Colonic mucosa (tissue), 4 donors: ENCODE measurements at places on chromosomes 11 and 22. TPM values are rescaled to one million over a fixed set of nuclear protein-coding genes. Genes with fewer than 3 reads are reported as not detected.
A peak's percentile ranks its signal among the peaks of the same experiment; 100 is the strongest.

- peak; percentile 32 for DNase-seq
Measured at GRCh38 chr11:107916671-107917241, 11.5 kb upstream of the RAB39A start.

DNA sequence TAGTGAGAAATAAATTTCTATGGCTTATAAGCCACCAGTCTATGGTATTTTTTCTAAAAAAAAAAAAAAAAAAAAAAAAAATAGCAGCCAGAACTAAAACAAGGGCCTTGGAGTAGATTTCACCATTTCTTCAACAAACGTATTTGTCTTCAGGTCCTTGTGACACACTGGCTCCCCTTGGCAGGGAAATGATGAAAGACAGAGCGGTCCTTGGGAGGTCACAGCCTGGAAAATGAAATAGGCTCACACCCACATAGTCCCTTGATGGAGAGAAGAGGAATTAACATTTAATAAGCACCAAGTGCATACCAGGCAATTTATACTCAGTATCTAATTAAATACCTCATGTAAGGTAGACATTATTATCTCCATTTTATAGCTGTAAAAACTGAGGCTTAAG is 25.7 kb upstream of the ACER3 start:
- DNase-seq: peak; percentile 16

GRCh38 chr11:34531663-34532062 is 18.1 kb upstream of the ELF5 start:
- DNase-seq: no peak

DNA sequence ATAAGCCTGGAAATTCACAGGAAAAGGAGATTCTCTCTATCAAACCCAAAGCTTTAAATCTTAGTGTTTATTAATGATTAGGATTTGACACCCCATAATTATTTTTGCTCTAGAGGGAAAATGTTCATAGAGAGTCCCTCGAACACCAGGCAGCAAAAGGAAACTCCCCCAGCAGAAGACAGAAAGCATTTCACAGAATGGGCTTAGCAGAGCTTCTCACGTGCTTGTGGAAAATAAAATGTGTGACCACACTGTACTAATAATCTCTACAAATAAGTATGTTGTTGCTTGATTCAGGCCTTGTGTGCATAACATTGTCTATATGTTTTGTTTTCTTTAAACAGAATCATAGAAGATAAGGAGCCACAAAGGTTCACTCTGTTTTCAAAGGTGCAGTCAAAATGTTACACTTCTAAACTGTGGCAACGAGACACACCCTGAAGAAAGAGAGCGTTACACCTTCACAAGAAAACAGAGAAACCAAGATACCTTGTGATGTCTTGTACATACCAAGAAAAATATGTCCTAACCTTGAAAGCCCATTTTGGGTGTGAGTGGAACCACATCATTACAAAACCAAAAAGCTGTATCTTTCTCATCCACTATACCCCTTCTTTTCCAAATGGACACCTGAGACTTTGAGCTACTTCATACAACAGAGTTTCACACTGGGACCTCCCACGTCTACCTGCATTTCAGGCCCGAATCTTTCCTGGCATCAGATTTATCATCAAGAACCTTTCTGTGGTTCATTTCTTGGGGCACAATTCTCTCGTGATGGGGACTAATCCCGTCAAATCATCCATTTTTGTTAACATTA is 282.5 kb downstream of the ETS1 start:
- no peak for DNase-seq

- no peak for DNase-seq
Measured at GRCh38 chr11:13679768-13680167, 11.3 kb downstream of the FAR1 start.

DNA sequence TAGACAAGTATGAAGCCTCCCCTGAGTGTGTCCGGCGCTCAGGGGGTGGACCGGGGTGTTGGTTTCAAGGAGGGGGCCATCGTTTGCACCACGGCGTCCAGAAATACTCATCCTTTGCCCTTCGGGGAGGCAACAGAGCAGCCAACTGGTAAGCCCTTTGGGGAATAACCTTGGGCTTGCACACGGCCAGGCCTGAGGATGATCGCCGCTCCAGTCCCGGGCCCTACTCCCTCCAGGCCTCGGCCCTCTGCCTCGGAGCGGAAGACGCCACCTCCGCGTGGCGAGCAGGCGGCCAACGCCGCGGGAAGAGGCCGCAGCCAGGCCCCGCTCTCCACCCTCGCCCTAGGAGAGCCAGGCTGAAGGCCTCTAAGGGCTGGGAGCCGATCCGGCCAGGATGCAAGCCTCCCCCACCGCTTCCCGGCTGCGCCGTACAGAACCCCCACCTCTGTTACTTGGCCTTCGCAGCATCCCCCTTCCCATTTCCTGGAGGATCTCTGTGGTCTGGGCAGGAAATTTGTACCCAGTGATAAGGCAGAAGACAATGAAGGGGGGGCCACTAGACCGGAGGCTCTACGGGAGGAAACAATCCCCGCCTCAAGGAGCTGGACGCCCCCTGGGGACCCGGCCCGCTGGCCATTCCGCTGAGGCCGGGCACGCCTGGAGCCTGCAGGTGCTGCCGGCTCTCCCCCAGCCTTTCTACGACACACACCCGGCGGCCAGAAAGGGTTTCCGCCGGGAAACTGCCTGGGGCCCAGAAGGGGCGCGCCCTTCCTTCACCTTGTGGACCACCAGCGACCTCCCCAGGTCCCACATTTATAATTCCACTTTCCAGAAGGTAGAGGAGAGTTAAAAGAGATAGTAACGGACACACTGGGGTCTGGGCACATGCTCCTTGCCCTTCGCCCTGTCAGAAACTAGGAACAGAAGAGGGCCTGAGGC is 2.6 kb downstream of the ESAM start:
- no peak for DNase-seq

DNA sequence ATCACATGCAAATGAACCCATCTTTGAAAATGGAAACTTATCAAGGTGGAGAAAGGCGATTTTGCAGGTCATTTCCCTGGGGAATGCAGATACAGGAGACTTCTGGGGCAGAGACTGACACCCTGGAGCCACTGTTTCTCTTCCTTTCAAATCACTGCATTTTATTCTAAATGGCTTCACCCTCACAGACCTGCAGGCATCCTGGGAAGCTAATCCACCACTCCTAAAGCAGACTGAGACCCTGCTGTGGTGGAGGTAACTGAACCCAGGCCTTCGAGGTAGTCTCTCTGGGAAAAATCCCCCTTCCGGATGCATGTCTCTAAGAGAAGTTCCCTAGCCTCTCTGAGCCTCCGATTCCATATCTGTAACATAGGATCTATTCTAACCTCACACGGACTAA is 20.9 kb upstream of the CSNK2A3 start:
- no peak for DNase-seq

GRCh38 chr11:106012744-106013143 is 9.3 kb downstream of the MSANTD4 start:
- no peak for DNase-seq

DNA sequence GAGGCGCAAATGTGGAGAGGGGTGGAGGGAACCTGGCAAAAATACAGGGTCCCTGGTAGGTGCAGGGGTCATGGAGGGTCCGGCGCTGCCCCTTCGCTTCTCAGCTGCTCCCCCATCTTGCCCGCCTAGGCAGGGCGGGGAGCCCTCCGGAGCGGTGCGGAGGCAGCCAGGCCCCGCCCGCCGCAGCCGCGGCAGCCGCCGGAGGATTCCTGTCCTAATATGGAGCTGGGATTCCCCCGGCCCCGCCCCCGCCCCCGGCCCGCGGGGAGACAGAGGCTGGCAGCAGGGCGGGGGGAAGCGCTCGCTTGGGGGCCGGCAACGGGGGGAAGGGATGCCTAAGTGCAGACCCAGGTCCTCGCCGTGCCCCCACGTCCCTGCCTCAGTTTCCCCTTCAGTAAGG is 1.0 kb upstream of the NPAS4 start:
- DNase-seq: no peak

DNA sequence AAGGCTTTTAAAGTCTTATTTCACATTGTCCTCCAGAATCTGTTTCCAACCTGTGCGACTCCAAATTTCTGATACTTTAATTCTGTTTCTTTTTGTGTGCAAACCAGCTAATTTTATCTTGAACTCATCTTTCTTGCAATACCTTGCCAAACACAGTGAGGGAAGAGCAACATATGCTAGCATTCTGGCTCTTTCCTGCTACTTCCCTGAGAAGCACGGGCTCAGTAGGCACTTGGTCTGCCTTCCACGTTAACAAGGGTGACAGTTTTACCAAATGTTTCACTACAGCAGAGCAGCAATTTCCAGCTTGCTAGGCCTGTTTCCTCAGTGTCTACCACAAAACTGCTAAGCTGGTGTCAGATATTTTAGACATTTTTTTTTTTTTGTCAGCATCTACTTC is 405.8 kb downstream of the NTM start:
- DNase-seq: no peak

DNA sequence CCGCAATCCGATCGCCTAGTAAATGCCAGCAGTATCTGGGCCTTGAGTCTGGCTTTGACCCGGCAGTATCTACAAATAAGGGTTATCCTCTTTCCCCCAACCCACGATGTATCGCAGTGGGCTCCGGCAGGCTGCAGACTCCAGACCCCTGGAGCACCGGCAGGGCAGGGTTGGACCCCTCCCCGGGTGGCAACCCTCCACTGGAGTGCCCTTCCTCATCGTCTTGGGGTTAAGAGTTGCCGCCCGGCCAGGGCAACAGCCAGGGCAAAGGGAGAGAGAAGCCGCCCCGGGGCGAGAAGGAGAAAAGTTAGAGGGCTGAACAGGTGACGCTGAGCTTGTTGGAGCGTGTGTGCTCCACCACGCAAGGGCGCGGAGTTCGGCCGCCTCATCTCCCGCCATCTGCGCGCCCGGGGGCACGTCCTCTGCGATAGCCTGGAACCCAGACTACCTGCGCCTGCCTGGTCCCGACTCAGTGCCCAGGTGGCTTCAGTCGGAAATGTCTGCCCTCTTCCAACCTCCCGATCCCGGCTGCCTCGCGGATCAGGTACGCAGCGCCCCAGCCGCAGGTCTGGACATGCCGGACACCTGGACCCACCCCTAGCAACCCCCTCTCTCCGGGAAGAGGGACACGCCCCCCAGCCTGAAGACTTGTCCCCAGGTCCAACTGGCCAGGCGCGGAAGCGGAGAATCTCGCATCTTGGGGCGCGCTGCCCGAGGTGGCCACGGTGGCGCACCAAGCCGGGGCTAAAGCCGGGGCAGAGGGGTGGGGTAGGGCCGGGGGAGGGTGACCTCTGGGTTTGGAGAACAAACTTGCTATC is 1.2 kb downstream of the DSCAML1 start:
- DNase-seq: no peak

DNA sequence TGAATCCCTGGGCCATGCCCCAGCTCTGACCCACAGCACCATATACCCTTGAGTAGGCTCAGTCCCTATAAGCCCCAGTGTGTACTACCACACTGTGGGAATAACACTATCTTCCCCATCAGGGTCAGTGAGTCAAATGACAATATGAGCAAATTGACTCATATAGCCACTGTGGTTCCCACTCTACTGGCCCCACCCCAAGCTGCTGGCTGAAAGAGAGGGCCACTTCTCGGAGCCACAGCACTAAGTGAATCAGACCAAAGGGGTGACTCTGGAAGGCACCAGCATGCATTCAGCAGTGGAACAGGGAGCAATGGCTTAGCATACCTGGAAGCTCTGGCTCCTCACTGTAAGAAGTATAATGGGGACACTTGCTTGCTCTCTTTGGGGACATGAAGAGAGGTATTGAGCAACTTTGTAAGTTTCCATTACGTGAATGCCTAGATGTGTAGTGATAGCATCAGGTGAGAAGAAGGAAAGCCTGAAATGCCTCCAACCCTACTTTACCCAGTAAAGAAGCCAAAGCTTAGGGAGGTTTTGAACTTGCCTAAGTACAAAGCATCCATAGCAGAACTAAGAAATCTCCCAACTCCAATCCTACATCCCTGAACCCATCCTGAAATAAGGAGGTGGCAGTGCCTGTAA is 13.5 kb downstream of the CD59 start:
- DNase-seq: no peak

DNA sequence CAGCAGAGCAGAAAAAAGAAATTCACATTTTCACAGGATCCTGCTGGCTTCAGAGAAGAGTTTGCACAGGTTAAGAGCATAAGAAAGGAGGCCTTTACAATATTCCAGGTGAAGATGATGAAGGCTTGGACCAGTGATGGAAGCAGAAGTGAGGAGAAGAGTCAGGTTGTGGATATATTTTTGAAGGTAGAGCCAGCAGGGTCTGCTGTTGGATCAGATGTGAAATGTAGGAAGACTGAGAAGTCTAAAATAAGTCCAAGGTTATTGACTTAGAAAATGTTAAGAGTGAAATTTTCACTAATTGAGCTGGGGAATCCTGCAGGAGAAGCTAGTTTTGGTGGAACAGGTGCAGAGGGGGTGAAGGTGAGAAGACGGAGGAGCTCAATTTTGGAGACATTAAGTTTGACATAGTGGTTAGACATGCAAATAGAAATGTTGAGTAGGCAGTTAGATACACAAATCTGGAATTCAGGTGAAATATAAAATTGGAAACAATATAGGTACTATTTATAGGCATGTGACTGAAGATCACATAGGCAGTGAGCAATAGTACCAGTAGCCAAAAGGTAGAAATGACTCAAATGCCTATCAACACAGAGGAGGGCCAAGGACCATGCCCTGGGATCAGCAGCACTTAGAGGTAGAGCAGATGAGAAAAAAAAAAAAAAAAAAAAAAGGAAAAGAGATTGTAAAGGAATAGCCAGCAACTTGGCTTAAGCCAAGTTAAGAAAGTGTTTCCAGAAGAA is 252.0 kb downstream of the AASDHPPT start:
- no peak for DNase-seq

- DNase-seq: peak; percentile 77
Measured at GRCh38 chr22:46171940-46172339, 21.6 kb downstream of the PPARA start.

DNA sequence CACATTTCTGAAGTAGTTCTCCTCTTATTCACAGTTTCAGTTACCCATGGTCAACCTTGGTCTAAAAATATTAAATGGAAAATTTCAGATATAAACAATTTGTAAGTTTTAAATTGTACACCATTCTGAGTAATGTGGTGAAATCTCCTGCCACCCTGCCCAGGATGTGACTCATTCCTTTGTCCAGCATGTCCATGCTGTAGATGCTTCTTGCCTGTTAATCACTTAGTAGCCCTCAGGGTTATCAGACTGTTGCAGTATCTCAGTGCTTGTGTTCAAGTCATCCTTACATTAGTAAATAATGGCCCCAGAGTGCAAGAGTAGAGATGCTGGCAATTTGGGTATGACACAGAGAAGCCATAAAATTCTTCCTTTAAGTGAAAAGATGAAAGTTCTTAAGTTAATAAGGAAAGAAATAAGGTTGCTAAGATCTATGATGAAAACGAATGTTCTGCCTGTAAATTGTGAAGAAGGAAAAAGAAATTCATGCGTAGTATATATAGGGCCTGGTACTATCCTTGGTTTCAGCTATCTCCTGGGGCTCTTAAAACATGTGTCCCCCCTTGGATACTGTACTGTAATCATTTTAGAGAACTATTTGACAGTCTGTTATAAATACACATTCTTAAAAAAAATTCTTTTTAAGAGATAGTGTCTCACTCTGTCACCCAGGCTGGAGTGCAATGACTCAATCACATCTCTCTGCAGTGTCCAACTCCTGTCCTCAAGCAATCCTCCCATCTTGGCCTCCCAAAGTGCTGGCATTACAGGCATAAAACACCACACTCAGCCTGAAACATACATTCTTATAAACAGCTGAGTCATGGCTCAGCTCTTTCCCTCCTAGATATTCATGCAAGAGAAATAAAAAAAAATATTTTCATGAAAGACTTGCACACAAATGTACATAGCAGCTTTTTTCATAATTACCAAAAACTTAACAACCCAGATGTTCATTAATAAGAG is 31.3 kb downstream of the MTNR1B start:
- no peak for DNase-seq

OR51B4 gene
- not detected for total RNA-seq

SCN4B gene
- total RNA-seq: 1.5 TPM

GP1BB gene
- total RNA-seq: 1.1 TPM

CERK gene
- 24.7 TPM for total RNA-seq

ZNF280B gene
- 0.96 TPM for total RNA-seq

HIPK3 gene
- 96.3 TPM for total RNA-seq

OR8K3 gene
- total RNA-seq: not detected

SHANK3 gene
- total RNA-seq: 3.6 TPM
